ENCODE measurements at places on chromosomes 11 and 22.
A peak's percentile ranks its signal among the peaks of the same experiment; 100 is the strongest.

DNA sequence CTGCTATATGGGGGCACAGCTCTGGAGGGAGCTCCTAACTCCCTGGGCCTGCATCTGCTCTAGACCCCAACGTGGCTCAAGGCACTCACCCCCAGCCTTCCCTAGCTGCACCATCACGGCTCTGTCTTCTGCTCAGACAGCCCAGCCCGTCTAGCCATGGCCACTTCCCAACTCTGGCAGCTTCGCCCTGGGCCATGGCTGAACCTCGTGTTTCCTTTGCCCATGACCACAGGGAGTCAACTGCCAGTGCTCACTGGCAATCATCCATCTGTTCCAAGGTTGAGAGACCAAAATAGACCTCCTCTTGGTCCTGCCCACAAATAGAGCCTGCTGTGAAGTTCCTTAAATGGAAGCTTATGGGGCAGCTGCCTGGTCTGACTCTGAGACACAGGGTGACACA is 5.4 kb downstream of the LMO1 start:
- no peak for DNase-seq

DNA sequence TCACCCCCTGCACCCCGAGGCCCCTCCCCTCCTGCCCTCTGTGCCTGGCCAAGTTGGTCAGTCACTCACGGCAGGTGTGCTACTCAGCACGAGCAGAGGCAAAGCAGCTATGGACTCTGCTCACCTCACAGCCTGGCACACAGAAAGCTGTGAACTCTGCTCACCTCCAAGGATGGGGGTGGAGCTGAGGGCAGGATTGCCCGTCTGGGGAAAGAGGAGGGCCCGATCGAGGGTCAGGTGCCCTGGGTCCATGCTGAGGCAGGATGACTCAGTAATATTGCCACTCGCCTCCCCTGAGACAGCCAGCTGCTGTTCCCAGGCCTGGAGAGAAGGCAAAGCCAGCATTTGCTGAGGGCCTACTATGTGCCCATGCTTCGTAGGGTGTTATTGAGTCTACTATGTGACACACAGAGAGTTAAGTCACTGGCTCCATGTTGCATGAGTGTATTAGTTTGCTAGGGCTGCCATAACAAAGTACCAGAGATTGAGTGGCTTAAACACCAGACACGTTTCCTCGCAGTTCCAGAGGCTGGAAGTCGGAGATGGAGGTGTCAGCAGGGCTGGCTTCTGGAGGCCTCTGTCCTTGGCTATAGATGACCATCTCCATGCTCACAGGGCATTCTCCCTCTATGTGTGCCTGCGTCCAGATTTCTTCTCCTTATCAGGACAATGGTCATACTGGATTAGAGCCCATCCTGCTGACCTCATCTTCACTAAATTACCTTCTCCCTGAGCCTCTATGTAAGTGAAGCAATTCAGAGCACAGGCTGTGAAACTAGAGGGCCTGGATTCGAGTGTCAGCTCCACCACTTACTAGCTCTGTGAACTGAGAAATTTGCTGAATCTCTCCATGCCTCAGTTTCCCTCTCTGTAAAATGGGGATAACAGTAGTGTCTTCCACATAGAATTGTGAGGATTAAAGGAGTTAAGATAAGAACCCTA is 13.2 kb upstream of the TSKU start:
- no peak for DNase-seq

- no peak for DNase-seq
Observed at GRCh38 chr11:36156161-36156816, 132.9 kb downstream of the COMMD9 start.

DNA sequence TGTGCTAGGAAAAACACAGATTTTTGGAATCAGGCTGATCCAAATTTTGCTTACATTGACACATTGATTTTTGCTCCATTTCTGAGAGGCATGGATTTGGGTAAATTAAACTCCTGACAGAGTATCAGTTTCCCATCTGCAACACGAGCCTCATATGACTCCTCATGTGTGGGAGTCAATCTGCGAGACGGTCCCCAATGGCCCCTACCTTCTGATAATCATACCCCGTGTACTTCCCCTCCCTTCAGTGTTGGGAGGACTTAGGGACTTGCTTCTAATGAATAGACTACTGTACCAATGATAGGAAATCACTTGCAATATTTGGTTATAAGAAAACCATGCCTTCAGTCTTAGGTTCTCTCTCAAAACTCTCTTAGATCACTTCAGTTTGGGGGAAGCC is 302.7 kb downstream of the ETS1 start:
- DNase-seq = peak; percentile 27

DNA sequence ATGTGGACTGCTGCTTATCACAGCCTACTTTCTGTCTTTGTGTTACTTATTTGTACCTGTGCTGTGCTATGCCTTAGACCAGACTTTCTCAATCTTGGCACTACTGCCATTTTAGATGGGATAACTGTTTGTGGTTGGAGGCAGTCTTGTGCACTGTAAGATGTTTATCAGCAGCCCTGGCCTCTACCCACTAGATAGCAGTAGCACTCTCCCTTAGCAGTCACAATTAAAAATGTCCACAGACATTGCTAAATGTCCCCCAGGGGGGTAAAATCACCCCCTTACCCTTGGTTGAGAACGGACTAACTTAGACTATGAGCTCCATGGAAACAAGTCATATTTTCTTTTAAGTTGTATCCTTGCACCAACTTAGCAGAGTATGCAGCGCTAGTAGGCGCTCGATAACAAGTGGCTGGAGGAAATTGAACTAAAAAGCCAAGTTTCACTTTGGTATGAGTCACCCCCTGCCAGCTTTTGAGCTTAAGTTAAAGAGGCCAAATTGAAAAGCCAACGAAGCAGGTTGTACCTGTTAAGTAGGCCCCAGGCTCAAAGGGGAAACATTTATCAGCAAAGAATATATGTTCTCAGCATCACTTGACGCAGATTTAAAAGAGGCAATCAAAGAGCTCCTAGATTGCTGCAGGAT is 304.8 kb upstream of the SORL1-AS1 start:
- no peak for DNase-seq

- no peak for DNase-seq
Observed at GRCh38 chr11:102061276-102061675, 14.0 kb downstream of the CFAP300 start.

Measured in stimulated activated CD4-positive, alpha-beta T cell treated with anti-CD3 and anti-CD28 coated beads, Interleukin-4, amount 100 ng/mL, for 24 hours (primary cell).